Stimulated activated CD4-positive, alpha-beta T cell treated with anti-CD3 and anti-CD28 coated beads, Interleukin-1b, Interleukin-23, amount 100 ng/mL, for 48 hours (primary cell): ENCODE measurements at places on chromosomes 7 and 10.

DNA sequence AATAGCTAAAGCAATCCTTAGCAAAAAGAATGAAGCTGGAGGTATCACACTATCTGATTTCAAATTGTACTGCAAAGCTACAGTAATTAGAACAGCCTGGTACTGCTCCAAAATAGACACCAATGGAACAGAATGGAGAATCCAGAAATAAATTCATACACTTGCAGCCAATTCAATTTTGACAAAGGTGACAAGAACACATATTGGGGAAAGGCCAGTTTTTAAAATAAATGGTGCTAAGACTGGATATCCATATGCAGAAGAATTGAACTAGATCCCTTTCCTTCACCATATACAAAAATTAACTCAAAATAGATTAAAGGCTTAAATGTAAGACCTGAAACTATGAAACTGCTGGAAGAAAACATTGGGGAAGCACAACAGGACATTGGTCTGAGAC, 748.5 kb downstream of the DNAJB9 start:
- no peak for DNase-seq

DNA sequence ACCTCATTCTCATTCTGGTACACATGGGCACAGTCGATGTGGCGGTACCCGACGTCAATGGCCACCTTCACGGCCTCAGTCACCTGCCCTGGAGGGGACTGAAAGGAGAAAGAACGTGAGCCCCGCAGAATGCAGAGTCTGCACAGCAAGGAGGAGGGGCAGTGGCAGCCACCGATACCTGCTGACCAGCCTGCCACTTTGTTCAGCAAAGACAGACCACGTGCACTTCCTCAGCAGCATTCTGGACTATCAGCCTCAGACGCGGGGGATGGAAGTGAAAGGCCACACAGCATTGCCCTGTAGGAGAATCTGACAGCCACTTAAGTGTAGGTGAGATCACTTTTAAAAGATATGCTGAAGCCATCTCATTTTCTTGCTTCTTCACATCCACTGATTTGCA, 7.2 kb downstream of the AKR1B1 start:
- DNase-seq, result no peak

- DNase-seq, result no peak
These were observed 109.3 kb upstream of the HPS1 start for GRCh38 chr10:98556061-98556460.

- DNase-seq, result no peak
These were observed 16.3 kb downstream of the OR6V1 start for GRCh38 chr7:143068446-143068845.

- no peak for DNase-seq
These were observed 3.0 kb downstream of the NOD1 start for GRCh38 chr7:30475580-30475979.

DNA sequence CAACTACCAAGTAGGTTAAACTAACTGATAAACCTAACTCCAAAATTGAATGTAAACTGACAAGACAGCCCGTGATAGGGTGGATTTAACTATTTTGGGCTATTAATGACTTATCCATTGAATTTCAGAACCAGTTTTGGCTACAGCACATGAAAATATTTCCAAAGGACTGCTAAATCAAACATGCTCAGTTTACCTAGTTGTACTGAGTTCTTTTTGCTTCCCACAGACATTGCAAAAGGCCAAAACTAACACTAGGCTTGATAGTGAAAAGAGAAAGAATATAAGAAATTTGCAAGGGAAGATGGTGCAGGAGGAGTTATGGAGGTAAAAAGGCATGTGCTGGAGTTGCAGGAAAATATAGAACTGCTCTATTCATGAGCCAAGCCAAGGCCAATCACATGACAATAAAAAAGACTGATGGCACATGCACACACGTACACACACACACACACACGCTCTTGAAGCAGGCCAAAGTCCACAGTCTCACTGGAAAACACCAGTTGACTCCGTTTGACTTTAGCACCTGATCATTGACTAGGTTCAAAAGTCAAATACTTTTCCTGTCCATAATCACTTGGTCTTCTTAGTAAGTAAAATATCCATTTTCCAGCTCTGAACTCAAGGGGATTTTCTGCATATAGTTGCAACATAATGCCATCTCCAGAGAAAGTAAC, 76.0 kb upstream of the AGBL3 start:
- no peak for DNase-seq

DNA sequence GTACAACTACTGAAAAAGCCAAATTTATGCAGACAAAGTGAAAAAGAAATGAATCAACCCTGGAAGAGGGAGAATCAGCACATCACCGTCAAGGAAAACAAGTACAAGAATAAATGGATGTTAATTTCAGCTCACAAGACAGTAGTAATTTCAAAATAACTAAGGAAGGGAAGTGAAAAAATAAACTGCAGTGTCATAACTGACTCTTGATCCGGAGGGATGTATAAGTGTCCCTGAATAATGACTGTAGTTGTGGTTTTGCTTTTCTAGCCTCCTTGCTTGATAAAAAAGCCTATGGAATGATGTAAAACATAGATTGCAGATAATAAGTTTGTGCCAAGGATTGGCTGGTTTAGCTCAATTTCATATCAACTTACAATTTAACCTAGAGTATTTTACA, 721.1 kb upstream of the C7orf33 start:
- no peak for DNase-seq
